ENCODE measurements at places on chromosomes 2 and 18.

GRCh38 chr2:38432820-38433606 lies 55.9 kb upstream of the ATL2 start:
- no peak for DNase-seq

DNA sequence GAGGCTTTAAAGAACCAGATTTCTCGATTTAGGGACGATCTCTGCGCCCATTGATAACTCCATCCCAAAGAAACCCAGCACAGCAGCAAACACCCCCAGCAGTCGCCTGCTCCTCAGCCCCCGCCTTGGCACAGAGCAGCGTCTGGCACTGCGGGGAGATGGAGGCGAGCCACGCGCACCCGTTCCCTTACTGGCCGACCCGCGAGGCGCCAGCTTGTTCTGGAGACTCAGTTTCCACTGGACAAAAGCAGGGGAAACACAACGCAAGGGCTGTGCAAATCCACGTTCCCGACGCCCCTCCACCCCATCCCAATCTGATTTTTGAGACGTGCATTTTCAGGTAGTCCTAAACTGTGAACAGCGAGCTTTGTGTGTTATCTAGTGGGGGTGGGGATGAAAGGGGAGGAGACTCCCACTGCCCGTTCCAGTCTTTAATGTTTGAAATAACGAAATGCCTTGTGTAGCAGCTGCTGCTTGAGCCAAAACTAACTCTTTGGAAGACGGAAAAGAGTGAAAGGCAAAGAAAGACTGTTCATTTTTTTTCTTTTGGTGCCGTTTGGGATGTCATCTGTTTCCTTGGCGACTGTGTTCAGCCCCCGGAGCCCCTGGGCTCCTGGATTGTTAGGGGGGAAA lies 143.2 kb downstream of the MEIS1 start:
- no peak for DNase-seq

GRCh38 chr2:101627285-101628029 lies 70.0 kb upstream of the MAP4K4 start:
- no peak for DNase-seq

GRCh38 chr2:28393114-28393836 lies 617 bp downstream of the FOSL2 start:
- peak; percentile 35 for DNase-seq

DNA sequence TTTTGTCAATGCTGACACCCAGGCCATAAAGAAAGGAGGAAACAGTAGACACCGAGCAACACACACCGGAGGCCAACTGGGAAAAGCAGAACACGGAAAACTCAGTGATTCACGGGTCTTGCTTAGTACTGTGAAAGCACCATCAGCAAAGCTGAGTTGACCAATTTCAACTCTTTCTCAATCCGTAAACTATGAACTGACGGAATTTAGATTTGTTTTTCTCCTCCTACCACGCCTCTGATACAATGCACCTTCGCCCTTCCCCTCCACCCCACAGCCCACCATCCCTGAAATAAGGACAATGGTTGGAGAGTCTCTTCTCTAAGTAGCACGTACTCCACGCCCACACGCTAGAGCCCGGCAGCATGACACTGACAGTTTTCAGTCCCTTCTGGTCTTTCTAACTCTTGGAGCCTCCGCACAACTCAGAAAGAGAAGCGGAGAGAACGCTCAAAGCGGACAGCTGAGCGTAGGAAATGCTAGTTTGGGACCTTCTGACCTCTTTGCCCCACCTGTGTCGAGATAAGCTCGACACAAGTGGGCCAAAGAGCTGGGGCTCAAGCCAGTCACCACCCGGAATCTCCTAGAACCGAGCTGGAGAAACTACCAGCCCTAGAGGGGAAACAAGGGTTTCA lies 669 bp downstream of the LNPK start:
- peak; percentile 13 for DNase-seq

DNA sequence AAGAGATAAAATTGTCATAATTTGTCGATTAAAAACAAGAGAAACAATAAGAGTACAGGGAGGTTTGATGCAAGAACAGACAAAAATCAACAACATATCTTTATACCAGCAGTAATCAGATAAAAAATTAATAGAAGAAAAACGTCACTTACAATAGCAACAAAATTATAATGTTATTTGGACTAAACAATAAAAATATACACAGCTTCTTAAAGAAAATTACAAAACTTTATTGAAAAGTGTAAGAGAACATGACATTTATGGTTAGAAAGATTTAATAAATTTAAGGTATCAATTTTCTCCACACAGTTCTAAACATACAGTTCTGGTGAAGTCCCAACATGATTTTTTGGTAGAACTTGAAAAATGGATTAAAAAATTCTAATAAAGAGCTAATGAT lies 12.8 kb downstream of the RNF138 start:
- no peak for DNase-seq

- no peak for DNase-seq
Observed at GRCh38 chr18:7479756-7480155, 87.4 kb upstream of the PTPRM start.
